ENCODE measurements at places on chromosomes 7 and 10. TPM values are rescaled to one million over a fixed set of nuclear protein-coding genes. Genes with fewer than 3 reads are reported as not detected.
A peak's percentile ranks its signal among the peaks of the same experiment; 100 is the strongest.

DNA sequence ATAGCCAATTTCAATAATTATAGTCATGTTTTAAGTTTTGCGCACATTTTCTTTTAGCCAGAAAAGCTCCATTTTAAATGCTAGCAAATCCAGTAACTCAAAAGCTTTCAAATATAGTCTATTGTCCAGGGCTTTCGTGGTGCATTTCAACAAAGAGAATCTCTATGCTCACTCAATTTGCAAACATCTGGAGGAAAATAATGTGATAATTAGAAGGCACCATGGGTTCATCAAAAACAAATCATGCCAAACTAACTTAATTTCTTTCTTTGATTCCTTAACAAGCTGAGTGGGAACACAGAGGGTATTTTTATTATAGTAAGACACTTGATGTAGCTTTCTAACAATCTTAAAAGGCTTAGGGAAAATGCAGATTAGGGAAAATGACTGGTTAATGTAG lies 179.8 kb downstream of the NXPH1 start:
- no peak for DNase-seq

- DNase-seq = no peak
These were observed 7.3 kb downstream of the FGFBP3 start for GRCh38 chr10:91901784-91902677.

GRCh38 chr7:157445956-157446295 lies 109.1 kb downstream of the DNAJB6 start:
- peak; percentile 56 for DNase-seq

DNA sequence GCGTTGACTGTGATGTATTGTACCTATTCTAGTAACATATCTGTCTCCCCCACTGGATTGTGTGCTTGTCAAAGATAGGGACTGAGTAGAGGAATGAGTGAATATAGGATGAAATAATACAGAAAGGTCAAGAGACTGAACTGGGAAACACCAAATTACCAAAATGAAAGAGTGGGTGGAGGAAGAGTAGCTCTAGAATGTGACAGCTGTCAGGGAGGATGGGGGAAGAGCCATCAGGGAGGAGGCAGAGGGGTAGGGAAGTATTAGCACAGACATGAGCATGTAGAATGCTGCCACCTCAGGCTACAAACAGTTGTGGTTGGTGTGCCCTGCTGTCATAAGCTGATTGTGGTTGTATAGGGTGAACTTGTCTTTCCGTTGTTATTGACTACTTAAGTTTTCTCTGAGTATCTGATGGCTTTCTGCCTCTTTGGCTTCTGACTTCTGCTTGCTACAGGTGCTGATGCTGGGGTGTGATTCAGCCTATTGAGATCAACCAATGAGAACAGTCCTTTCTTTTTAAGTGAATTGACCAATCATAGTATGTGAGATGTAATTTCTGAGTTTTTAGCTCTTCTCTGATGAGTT lies 5.6 kb downstream of the CCSER2 start:
- DNase-seq = no peak

DNA sequence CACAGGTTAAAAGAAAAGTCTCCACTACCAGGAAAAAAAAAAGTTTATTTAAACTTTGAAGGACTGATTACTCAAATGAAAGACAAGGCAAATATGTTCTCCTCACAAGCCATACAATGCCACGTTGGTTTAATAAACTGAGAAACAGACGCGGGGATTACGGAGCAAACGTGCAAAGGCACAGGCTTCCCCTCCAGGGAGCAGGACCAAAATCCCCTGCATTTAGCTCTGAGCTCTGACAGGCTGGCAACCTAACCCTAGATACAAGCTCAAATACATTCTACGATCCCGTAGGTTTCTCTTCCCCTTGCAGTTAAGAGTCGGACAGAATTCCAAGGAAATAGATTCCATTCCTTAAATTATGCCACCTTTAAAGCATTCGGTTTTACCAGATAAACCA lies 7.7 kb upstream of the GRB10 start:
- DNase-seq = no peak

DNA sequence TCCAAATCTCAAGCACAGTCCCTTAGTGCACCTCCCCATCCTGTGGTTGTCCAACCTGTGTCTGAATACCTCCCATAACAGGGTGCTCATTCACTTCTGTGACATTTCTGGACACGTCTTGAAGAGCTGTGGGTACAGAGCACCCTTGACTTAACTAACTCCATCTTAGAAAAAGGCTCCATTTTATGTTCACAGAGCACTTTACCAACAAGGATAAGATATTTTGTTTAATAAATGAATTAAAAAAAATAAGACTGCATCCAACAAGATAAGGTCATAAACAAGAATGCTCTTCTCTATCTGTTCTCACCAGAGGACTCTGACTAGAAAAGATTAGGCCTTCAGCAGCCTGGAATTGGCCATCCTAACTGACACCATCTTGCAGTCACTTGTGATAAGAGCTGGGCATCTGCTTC lies 335.2 kb upstream of the ZNF32 start:
- DNase-seq = no peak

DNA sequence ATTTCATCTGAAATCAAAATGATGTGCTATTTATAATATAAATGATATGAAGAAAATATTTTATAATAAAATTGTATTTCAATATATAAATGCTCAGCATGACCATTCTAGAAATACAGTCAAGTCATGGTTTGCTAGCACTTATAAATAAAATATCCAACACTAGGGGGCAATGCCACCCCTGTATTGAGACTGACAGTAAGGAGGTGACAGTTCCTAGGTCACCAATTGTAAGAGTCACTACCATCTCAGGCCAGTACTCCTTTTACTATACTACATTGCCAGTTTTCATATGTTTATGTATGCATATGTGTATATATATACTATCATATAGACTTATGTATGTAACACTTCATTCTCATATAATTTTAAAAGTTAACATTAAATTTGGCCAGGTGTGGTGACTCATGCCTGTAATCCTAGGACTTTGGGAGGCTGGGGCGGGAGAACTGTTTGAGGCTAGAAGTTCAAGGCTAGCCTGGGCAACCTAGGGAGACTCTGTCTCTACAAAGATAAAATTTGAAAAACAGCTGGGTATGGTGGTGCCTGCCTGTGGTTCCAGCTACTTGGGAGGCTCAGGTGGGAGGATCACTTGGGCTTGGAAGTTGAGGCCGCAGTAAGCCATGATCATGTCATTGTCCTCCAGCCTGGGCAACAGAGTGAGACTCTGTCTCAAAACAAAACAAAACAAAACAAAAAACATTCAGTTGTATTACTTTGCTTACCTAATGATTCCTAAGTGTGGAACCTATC lies 2.4 kb upstream of the CNOT4 start:
- no peak for DNase-seq

DNA sequence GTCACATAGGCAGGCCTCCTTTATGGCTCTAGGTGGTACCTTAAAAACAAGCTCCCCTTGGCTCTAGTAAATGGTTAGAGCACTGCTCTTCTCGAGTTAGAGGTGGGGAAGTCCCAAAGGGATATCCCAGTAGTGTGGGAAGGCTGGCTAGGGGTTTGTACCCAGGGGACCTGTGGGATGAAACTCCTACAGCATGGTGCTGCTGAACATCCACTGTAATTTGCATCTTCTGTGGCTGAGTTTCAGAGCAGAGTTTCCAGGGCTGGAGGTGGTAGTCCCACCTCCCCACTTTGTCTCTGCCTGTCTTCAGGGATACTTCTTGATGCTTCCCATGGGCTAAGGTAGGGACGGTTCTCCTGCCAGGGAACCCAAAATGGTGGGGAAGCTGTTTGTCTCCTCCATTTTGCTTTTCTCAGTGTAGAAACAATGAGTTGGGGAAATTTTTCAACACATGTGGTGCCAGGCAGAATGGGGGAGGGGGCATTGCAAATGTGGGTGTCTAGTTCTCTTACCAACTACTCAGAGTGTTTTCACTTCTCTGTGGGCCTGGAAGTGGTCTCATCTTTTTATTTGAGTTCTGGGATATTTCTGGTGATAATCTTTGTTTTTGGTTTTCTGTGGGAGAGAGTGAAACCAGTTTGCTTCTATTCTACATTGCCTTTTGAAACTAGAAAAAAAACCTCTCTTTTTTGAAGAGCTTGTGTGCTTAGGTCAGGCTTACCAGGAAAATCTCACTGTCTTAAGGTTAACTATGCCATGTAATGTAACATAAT lies 36.3 kb downstream of the SCART1 start:
- DNase-seq = peak; percentile 64

DNA sequence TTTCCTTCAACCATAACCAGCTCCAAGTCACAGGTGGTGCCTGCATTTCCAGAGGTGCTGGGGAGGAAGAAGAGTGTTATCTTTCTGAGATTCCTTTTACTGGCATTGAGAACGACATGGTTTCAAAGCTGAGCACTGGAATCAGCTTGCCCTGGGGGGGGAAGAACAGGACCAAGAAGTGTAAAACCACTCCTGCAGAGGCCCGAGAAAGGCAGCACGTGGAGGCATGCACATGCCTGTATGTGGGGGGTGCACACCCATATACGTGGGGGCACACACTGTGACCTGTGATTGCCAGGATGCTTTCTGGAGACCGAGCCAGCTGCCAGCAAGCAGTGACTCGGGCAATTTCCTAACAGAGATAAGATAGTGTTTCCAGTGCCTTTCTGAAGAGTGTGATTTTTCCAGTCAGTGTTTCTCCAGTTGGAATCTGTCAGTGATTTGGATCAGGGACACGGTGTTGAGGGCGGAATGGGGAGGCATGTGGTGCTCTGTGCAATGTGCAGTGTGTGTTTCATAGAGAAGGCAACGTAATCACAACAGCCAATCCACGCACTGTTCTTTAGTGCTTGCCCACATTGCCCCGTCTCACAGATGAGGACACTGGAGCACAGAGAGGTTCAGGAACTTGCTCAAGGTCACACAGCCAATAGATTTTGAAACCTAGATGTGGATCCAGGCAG lies 4.2 kb downstream of the LRRC27 start:
- no peak for DNase-seq

DNA sequence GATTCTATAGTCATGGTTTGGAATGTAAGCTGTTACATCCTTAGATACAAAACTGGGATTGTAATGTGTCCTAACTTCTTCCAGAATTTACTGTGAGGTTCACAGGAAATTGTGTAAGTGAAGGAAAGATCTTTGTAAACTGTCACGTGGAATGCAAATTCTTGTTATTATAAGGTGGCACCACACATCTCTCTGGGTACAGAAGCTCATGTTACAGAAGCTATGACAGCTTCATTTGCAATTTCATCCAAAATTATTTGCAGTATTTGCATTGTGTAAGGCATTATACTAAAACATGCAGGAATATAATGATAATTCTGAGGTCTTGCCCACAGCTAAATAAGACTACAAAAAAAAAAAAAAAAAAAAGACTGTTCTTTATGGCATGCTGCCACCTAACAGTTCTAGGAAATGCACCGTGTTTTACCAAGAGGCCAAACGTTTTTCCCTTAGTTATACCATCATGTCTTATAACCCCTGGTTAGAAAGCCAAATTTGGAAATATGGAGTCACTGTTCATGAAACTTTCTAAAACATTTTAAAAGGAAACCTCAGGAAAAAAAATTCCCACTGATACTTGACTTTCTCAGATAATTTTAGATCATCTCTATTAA lies 17.6 kb downstream of the MINDY3 start:
- DNase-seq = no peak

DNA sequence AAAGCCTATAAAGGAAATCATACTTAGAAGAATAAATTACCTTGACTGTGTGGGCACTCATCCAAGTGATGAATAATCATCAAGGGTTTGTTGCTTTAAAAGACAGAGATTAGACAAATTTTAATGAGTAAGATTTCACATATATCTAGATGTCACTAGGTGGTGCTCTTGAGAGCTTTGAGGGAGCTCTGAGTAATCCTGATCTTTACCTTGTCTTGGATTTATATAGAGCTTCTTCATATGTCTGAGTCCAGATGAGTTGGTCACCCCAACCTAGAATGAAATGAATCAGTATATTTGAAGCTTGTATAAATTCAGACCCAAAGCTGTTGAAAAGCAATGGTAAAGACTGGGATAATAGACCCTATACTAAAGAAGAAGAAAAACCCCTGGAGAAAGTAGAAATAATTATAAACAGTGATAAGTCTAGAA lies 3.7 kb downstream of the AGR2 start:
- no peak for DNase-seq

- DNase-seq = no peak
These were observed 43.9 kb downstream of the TNS3 start for GRCh38 chr7:47537716-47538675.

GRCh38 chr10:44921061-44921460 lies 9.9 kb downstream of the TMEM72 start:
- DNase-seq = peak; percentile 14

DNA sequence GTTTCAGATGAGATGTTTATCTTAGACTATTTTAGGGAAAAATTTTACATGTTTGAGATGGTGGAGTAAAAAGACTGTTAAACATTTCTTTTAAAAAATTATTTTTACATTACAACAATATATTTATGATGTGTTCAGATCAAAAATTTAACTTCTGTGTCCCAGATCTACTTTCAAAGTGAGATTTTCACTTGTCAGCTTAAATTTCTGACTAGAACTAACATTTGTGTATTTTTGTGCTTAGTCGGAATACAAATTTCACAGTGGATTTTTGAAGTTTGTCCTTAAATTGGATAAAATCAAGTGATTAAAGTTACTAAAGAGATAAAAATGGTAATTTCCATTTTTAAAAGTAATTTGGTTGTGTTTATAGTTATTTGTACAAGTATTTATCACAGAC lies 24.9 kb downstream of the TMEM106B start:
- no peak for DNase-seq

- DNase-seq = no peak
These were observed 10.7 kb downstream of the AMZ1 start for GRCh38 chr7:2698581-2699288.

DNA sequence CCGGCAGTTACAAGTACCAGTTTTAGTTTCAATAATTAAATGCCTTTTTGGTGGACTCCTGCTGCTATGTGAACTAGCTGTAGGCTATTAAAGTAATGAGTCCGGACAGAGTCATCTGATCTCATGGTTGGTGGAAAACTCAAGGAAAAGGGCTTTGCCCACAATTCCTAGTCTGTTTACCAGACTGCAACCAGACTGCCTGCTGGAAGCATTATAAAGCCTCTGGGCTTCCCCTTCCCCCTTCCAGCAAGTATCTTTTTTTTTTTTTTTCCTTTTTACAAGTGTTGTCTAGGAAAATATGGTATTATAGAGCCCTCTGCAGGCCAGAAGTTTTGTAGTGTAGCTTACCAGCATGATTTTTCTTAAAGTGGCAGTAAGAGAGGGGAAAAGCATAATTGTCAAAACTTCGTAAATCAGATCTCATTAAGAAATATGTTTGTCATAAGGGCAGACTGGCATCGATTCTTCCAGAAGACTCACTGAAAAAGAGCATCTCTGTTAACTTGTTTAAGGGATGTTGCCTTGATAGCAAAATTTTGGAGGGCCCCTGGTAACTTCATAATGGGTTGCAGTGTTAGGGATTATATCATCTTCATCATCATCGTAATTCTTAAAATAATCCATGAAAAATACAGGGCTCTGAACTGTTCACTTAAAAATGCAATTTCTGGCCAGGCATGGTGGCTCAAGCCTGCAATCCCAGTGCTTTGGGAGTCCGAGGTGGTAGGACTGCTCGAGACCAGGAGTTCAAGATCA lies 181.3 kb downstream of the TAX1BP1 start:
- DNase-seq = no peak

Gene SPAM1
- total RNA-seq = 0.24 TPM

Gene WNT8B
- not detected for total RNA-seq

Gene MYH16
- total RNA-seq = not detected

Gene CPVL
- 86.9 TPM for total RNA-seq

Gene MMP21
- not detected for total RNA-seq

Gene NODAL
- total RNA-seq = 0.38 TPM

Gene CFAP70
- total RNA-seq = 1.4 TPM

Gene CCL26
- total RNA-seq = 0.83 TPM

Gene SFMBT2
- total RNA-seq = 14.2 TPM

Gene OPN1SW
- total RNA-seq = not detected

Gene TDRD1
- 1.2 TPM for total RNA-seq

Gene ZNF727
- 1.4 TPM for total RNA-seq

Gene BTBD16
- total RNA-seq = not detected

Gene KCTD7
- total RNA-seq = 9.7 TPM

Measured in cardiac septum (tissue), 1 donor.